ENCODE measurements at places on chromosomes 11 and 22. TPM values are rescaled to one million over a fixed set of nuclear protein-coding genes. Genes with fewer than 3 reads are reported as not detected.

DNA sequence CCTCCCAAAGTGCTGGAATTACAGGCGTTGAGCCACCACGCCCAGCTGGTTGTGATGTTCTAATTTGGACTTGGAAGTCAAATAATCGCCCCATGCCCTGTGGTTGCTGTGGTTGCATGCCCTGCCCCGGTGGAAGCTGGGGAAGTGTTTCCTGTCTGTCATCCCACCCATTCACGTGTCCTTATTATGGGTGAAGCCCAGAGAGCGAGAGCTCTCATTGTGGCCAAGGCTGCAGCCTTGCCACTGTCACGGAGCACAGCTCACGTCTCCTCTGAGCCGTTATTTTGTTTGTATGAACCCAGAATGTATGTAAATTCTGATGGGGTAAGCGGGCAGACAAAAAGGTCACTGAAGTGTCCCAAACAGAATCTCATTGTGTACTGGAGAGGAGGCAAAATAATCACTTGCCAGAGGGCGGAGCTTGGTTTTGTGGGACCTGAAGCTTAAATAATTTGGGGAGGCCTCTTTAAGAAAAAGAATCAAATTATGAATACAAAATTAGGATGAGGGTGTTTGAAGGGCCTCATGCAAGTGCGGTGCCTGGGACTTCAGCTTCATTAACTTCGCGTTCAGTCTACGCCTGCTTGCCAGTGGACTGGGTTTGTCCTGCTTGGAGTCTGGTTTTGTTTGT is 25.8 kb upstream of the TREH start:
- DNase-seq, result no peak

- DNase-seq, result peak; percentile 89
Observed at GRCh38 chr11:335779-336658, 15.4 kb upstream of the IFITM3 start.

- peak; percentile 25 for DNase-seq
Observed at GRCh38 chr22:31945971-31946680, 1.8 kb downstream of the YWHAH start.

DNA sequence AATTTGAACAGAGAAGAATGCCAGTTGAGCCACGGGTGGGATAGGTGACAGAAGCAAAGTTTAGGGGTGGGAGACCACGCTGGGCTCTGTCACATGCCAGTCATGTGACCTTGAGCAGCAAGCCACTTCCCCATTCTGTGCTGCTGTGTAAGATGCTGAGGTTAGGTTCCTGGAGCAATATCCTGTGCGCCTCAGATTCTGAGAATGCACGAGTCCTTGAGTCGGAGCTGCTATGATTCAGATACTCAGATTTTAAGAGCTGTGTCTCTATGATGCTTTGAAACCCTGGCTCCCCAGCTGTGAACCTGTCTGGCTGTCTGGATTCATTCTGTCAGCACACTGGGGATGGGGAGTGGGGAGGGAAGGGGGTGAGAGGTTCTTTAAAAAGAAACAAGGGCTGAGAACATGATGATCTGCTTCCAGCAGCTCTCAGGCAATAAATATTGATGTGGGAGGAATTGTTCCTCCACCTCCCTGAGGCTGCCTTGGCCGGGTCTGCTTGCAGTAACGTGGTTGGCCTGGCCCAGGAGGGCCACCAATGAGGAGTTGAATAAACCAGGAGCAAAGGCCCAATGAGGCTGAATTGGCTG is 24.0 kb downstream of the SLCO2B1 start:
- DNase-seq, result peak; percentile 69

DNA sequence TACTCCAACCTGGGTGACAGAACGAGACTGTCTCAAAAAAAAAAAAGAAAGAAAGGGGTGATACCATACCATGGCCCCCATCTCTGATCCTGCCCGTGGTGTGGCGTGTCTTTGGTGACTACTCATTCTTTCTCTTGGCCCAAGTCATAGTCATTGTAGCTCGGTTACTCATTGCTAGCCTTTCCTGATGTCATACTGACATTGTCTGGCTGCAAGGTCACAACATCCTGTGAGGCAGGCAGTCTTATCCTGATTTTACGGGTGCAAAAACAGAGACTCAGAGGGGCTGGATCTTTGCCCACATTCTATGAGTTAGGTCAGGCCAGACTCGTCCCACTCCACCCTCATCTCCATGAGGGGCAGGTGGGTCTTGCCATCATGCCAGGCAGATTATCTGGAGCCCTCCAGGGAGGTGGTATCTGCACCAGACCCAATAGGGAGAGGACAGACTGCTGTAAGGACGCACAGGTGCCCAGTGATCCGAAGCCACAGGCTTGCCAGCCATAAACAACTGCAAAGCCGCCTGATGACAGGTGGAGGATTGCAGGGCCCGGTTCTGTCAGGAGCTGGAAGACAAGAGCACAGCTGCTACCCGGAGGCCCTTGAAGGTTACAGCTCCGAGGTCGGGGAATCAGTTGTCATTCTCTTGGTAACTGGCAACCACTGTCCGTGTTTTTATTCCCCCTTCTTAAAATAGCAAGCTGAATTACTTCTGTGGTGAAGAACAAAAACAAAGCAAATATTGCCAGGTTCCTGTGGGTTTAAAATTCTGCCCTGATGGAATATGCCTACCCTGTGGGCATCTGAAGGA is 13.8 kb downstream of the TOM1 start:
- DNase-seq, result peak; percentile 94

GRCh38 chr11:71182791-71183677 is 69.3 kb downstream of the SHANK2 start:
- peak; percentile 75 for DNase-seq

GRCh38 chr11:124761301-124762104 is 587 bp downstream of the ESAM start:
- no peak for DNase-seq

DNA sequence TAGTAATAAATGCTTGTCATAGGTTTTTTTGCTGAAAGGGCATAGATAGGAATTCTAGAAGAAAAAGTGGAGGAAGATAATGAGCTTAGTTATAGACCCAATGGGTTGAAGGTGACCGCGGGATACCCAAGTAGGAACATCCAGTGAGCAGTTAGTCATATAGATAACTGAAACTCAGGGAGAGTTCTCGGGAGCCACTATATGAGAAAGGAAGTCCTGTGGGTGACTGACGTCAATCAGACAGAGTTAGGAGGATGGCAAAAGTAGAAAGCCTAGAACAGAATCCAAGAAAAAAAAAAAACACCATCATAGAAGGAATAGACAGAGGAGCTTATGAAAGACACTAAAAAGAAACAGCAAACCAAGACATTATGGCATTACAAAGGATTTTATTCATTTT is 1.6 kb upstream of the CNGA4 start:
- no peak for DNase-seq

- DNase-seq, result no peak
Observed at GRCh38 chr11:76215941-76216340, 9.6 kb upstream of the WNT11 start.

- no peak for DNase-seq
Observed at GRCh38 chr11:78251083-78251775, 62.5 kb downstream of the USP35 start.

DNA sequence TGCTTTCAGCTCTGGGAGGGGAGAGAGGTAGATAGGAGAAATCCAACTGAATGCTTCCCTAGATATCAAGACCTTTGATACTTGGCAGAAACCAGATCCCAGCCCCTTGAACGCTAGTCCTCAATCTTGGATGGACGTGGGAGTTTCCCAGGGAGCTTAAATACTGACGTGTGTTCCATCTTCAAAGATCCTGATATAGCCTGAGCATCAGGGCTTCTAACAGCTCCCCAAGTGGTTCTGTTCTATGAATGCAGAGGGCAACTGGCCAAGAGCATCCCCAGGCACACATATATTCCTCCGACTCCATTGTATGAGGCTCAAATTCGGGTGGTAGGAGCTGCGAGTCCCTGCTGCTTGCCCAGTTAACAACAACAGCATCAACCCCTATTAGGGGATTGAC is 8.7 kb upstream of the ACCS start:
- no peak for DNase-seq

GRCh38 chr11:9943386-9944110 is 279.7 kb downstream of the SWAP70 start:
- DNase-seq, result no peak

- DNase-seq, result no peak
Observed at GRCh38 chr11:120722524-120722923, 211.0 kb downstream of the GRIK4 start.

- peak; percentile 13 for DNase-seq
Observed at GRCh38 chr11:26410706-26411366, 78.9 kb downstream of the ANO3 start.

DNA sequence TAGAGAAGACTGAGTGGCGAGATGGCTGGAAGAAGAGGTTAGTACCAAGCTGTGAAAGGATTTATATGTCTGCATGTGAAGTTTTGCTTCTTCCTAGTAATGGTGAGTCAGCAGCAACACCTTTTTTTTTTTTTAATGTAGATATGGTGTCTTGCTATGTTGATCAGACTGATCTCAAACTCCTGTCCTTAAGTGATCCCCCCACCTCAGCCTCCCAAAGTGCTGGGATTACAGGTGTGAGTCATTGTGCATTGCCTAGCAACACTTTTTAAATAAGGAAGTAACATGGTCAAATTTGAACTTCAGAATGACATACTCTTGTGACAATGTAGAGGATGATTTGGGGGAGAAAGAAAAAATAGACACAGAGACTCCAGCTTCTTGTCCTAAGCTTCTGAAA is 6.5 kb upstream of the CSTPP1 start:
- DNase-seq, result no peak

- DNase-seq, result no peak
Observed at GRCh38 chr11:73142128-73142377, at the start of gene FCHSD2. Gene FCHSD2 (minus strand): TSS chr11:73142318. CDS start chr11:73141877, 441 bp downstream.

DNA sequence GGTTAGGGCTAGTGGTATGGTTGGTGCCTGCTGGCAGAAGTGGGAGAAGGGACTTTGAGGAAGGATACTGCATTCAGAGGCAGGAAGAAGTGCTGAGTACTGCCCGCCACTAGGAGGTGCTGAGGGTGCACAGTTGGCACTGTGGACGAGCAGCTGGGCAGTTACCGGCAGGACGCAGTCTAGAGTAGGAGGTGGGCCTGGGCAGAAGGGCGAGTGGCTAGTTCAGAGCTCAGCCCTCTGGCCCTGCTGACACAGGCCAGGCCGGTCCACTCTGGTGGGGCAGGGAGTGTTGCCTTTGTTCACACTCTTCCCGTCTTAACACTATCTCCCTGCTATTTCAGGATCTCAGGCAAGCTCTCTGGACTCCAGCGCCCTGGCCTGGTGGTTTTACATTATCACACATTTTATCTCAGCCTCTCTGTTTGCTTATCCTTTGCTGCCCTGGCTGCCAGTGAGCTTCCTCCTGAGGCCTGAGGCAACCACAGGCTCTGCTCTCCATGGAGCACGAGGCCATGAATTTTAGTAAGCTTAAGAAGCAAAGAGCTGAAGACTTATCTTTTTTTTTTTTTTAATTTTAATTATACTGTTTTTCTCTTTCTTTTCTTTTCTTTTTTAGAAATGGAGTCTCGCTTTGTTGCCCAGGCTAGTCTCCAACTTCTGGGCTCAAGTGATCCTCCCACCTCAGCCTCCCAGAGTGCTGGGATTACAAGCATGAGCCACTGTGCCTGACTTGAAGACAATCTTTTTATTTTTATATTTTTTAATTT is 26.9 kb downstream of the SNAP29 start:
- peak; percentile 68 for DNase-seq

DNA sequence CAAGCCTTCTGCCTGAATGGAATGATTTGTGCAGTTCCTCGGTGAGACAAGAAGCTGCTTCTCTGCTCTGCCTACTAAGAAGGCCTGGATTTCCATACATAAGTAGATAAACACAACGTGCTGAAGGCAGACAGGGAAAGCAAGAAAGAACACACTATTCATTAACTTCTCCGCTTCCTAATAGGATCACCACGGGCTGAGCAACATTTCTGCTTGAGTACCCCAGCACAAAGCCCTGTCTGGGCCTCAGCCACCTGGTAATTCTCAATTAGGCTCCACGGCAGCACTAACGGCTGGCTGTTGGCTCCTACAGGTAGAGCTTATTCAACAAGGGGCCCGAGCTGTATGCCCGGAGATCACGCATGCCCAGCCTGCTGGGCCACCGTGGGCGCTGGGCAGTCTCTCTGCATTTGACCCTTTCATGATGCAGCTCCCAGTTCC is 1156.6 kb downstream of the TBC1D22A start:
- DNase-seq, result no peak

DNA sequence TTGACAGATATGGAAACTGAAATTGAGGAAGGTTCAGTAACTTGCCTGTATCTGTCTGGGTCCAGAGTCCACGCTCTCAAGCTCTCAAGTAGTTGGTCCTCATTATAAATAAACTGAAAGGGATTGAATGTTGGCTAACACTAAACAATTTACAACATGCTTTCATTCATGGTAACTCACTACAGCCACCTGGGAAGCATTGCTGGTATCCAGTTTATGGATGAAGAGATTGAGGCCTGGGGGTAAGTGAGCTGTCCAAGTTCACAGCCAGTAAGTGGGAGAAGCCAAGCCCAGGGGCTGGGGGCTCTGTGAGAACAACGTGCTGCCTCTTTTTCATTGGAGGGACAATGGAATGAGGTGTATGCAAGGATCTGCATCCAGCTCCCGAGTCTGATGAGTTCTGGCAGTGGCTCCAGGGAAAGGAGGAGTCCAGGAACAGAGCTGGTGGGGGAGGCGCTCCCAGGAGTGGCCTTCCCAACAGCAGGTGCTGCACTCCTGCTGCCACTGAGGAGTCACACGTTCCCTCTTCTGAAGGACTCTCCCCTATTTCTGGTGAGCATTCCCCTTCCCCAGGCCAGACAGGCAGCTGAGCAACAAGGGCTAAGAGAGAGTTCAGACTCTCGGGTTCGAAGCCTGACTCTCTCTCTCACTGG is 175.8 kb downstream of the CSNK2A3 start:
- no peak for DNase-seq

GRCh38 chr22:23187871-23188700 is 7.8 kb downstream of the BCR start:
- DNase-seq, result no peak

- DNase-seq, result no peak
Observed at GRCh38 chr22:41975299-41976069, 6.2 kb downstream of the SEPTIN3 start.

DNA sequence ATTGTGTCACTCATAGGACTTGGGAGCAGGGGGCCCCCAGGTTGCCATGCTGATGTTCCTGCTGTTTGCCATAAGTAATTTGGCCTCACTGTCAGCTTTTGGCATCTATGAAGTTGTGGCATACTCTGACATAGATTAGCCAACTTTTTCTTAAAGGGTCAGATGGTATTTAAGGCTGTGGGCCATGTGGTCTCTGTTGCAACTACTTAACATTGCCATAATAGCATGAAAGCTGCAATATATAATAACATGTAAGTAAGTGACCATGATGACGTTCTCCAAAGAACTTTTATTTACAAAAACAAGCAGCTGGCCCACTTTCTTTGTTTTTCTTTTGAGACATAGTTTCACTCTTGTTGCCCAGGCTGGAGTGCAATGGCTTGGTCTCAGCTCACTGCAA is 2.2 kb upstream of the TMEM216 start:
- no peak for DNase-seq

GRCh38 chr11:121543836-121544380 is 91.1 kb upstream of the SORL1-AS1 start:
- no peak for DNase-seq

- DNase-seq, result no peak
Observed at GRCh38 chr11:22276535-22276934, 61.6 kb upstream of the SLC17A6 start.

PANX3 gene
- total RNA-seq, result not detected

SOX10 gene
- 14.9 TPM for total RNA-seq

CDC42EP2 gene
- total RNA-seq, result 14.2 TPM

F2 gene
- not detected for total RNA-seq

SCUBE2 gene
- 53.9 TPM for total RNA-seq

RIC3 gene
- total RNA-seq, result 5.7 TPM

PLAAT5 gene
- 2.3 TPM for total RNA-seq

All from tongue (tissue), 3 donors.